ENCODE measurements at places on chromosomes 7 and 10.
A peak's percentile ranks its signal among the peaks of the same experiment; 100 is the strongest.

DNA sequence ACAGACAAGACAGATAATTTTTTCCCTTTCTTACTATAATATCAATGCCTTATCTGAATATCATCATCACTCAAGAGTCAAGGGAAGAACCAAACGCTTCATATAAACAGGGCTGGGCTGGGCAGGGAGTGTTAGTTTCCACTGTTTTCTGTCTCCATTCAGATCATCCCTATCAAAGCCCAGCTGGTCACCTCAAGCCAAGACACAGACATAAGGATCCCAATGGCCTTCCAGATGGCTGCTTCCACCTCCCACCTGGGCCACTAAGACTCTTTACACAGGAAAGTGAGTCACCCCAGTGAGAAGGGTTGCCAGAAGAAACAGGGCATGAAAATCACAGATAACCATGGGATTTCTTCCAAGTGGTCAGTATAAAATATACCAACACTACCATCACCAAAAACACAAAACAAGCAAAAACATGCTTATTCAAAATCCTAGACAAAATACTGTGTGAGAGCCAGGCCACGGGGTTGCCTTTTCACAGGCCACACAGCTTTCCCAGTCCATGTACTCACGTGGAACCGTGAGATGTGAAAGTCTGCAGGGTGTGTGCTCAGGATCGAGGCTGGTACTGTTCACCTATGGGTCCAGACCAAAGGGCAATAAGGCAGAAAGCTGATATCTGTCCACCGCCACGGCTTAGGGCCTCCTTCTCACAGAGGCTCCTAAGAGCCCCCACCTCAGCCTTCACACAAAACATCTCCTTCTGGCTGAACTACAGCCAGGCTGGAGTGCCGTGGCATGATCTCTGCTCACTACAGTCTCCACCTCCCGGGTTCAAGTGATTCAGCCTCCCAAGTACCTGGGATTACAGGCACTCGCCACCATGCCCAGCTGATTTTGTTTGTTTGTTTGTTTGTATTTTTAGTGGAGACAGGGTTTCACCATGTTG lies 5.7 kb downstream of the PRSS1 start:
- DNase-seq: no peak

GRCh38 chr7:111911166-111911961 lies 294.8 kb downstream of the DOCK4 start:
- DNase-seq: no peak

- DNase-seq: no peak
Observed at GRCh38 chr10:122877264-122877663, 2.1 kb downstream of the FAM24B start.

DNA sequence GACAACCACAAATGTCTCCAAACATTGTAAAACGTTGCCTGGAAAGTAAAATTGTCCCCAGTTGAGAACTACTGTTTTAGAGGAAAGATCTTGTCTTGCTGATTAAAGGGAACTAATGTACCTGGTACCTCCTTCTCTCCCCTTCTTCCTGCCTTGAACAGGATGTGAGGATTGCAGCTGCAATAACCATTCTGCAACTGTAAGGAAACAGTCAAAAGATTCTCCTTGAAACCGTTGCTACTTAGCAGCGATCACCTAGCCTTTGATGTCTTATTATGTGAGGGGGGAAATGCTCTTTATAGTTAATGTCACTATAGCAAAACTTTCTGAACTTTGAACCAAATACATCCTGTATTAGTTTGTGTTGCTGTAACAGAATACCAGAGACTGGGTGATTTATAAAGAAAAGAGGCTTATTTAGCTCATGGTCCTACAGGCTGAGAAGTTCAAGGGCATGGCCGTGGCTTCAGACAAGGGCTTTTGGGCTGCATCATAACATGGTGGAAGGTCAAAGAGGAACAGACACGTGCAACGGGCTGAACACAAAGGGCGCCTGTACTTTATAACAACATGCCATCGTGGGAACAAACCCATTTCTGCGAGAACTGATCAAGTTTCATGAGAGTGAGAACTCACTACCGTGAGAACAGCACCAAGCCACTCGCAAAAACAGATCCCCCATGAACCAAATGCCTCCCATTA lies 54.2 kb upstream of the PARD3 start:
- no peak for DNase-seq

- DNase-seq: no peak
Observed at GRCh38 chr7:157793087-157793353, 456.2 kb downstream of the DNAJB6 start.

DNA sequence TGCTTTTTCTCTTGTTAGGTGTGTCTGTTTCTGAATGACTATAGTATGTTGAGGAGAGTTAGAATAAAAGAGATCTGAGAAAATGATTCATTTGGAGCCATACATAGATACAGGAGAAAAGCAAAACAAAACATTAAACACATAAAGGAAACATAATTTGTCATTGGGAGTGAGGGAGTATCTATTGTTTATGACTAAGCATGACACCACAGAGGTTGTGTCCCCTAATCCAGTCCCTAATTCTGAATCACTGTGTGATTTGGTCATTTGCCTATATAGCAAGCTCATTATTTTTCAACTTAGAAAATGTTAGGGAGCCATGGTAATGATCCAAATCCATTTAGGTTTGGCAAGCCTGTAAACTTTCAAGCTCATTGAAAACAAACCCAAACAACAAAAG lies 132.3 kb upstream of the BMPER start:
- no peak for DNase-seq

GRCh38 chr7:151168003-151168786 lies 701 bp upstream of the GBX1 start:
- DNase-seq: no peak

- peak; percentile 92 for DNase-seq
Observed at GRCh38 chr10:50325449-50326171, 74.3 kb upstream of the ASAH2 start.

GRCh38 chr7:17046666-17047065 lies 164.9 kb upstream of the AGR3 start:
- no peak for DNase-seq

Data from fibroblast of skin of left quadriceps (primary cell).